Activated CD4-positive, alpha-beta T cell treated with anti-CD3 and anti-CD28 coated beads, Interleukin-2, amount 50 U/mL, for 1 hour (primary cell): ENCODE measurements at places on chromosomes 16 and 17.

DNA sequence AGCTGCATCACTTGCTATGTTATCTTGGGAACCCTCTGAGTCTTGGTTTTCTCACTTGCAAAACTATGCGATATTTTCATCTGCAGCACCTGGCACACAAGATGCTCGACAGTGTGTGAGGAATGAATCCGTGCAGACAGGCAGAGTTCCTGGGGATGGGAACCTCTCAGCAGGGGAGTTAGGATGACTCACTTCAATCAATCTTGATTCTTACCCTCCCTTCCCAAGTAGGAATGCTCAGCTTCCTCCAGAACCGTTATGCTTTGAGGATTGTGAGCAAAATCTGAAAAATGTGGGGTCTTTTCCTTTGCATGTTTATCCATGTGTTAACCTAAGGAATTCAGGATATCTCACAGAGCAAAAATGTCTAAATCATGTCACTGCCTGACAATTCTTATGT, 68.9 kb upstream of the HNF1B start:
- no peak for DNase-seq

DNA sequence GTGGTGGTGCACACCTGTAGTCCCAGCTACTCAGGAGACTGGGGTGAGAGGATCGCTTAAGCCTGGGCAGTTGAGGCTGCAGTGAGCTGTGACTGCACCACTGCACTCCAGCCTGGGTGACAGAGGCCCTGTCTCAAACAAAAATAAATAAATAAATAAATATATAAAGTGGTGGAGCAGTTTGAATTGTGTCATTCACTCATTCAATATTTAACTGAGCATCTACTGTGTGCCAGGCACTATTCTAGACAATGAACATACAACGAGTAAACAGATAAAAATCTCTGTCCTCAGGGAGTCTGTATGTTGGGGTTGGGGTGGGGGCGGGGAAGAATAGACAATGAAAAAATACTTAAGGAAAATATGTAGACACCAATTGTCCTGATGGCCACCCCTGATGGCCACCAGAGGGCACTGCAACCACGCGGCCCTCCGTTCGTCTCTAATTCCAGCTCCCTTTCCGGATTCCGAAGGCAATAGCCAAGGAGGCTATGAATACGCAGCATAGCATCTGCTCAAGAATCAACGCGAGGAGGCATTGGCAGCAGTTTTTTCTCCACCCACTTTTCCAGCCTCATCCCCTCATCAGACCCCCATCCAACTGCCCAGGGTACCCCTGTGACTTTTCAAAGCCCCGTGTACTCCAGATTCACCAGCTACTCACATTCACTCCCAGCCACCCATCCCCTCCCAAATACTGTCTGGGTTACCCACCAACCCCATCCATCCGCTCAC, 21.4 kb downstream of the QPRT start:
- DNase-seq, result peak; percentile 72

DNA sequence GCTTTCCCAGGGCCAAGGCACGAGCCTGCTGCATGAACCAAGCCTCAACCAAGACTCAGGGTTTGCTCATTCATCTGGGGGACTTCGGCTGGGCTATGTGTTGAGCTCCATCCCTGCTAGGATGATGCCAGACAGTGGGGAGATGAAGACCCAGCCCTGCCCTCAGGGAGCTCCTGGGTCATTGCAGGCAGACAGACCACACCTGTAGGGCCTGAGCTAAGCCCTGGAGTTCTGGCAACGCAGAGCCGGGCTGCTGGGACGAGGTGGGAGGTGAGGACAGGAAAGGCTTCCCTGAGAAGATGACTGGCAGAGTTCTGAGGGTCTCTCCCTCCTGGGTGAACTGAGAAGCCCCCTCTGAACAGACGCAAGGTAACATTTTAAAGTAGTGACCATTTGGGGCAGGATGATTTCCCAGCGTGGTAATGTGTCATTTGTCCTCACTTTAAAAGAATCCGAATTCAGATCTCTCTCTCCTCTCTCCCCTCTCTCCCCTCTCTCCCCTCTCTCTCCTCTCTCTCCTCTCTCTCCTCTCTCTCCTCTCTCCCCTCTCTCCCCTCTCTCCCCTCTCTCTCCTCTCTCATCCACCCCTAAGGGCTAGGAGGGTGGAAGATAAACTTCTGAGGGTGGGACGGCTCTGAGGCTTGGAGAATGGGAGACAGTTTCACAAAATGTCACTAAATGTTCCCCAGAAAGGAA, 98.4 kb downstream of the MGAT5B start:
- DNase-seq, result no peak

DNA sequence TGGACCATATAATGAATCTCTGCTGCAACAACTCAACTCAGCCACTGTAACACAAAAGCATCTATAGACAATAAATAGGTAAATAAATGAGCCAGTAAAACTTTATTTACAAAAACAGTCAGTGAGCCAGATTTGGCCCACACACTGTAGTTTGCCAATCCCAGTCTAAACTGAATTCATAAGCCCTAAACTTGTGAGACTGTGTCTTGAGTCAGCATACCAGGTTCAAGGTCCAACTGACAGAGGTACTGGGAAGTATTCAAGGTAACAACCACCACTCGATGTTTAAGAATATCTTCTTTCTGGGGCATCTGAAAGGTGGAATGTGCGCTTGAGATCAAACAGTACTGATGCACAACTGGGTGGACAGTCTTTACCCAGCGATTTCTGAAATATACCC, 94.2 kb downstream of the HELZ start:
- DNase-seq, result no peak

DNA sequence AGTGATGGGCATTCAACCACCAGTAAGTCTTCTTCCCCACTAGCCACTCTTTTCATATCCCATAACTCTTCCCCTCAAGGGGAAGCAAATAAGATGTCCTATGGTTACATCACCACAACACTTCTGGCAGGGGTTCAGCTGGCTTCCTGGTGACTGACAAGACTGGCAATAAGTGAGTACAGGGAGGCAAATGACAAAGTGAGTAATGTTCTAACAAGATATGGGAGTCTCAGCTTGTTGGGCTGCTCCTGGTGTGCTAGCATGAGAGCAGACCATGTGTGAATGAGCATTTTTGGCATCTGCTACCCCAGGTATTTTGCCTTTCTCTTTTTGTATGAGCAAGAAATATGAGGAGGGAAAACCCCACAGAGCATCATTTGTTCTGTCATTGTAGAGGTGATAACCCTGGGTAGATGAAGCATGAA, 9.9 kb downstream of the TMIGD1 start:
- peak; percentile 40 for DNase-seq

GRCh38 chr16:51418258-51418657, 267.2 kb upstream of the SALL1 start:
- no peak for DNase-seq

GRCh38 chr17:81314398-81315081, 19.4 kb upstream of the SLC38A10 start:
- DNase-seq, result no peak

DNA sequence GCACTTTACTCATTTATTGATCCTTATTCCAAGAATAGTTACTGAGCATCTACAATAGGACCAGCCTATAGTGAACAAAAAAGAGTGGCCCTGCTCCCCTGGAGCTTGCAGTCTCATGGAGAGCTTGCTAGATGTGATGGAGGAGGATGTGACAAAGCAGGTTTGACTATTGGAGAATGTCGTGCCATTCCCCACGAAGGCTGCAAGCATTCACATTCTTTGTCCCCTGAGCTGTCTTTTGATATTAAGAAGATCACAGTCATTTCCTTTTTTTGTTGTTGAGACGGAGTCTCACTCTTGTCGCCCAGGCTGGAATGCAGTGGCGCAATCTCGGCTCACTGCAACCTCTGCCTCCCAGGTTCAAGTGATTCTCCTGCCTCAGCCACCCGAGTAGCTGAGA, 115.0 kb upstream of the ADAMTS18 start:
- no peak for DNase-seq

GRCh38 chr17:56434610-56435009, 158.9 kb upstream of the NOG start:
- DNase-seq, result no peak

GRCh38 chr16:81707411-81708265, 71.5 kb upstream of the PLCG2 start:
- no peak for DNase-seq

GRCh38 chr17:74680213-74680612, 32.5 kb downstream of the CD300LF start:
- no peak for DNase-seq

DNA sequence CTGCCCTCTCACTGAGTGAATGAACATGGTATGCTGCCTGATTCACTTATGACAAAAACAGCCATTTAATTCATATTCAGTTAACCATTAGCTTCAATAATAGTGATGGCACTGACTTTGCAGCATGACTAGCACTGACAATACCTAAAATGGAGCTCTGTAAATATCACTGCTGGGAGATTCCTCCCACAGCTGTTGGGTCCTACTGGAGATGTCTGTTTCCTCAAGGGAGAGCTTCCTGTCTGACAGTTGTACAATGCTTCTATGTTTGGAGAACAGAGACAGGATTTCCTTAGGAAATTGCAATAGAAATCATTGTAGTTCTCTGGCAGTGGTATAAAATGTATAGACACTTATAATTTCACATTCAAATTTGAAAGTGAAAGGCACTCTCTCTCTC, 695.9 kb upstream of the CDH8 start:
- no peak for DNase-seq

DNA sequence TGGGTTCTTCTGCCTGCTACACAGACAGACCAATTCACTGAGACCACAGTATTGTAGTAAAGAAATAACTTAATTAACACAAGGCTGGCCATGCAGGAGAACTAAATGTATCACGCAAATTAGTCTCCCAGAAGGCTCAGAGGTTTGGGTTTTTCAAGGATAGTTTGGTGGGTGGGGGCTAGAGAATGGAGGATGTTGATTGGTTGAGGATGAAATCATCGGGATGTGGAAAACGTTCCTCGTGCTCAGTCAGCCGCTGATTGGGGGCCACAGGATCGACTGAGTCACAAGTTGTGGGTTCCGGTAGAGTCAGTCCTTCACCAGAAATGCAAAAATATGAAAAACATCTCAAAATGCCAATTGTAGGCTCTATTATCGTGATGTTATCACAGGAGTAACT, 18.7 kb downstream of the RHOT1 start:
- no peak for DNase-seq

- no peak for DNase-seq
These were observed 7.4 kb downstream of the LRRC75A start for GRCh38 chr17:16484445-16485175.

- peak; percentile 39 for DNase-seq
These were observed 80.5 kb downstream of the SMG6 start for GRCh38 chr17:2222901-2223616.

DNA sequence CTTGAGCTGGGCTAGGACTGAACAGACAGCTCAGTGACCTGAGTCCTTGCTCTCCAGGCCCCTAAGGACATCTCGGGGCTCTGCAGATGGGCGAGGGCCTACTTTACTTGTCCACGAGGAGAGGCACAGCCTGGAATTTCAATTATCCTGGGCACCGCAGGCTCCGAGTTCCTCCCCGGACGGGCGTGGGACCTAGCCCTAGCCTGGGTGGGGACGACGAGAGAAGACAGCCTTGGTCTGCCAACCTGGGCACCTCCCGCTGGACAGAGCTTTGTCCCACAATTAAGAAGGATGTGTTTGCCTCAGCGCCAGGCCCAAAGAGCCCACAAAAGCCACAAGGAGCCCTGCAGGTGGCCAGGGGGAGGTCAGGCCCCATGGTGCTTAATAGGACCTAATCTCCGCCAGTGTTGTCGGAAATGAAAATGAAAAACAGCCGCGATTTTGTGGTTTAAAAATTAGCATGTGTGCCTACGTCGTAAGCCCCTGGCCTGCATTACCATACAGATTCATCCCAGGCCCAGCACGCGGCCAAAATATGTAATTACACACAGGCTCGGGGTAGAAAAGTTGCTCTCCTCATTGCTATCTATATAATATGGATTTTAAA, 51.4 kb upstream of the LHX1 start:
- no peak for DNase-seq

- no peak for DNase-seq
These were observed 24.0 kb downstream of the MMP15 start for GRCh38 chr16:58049232-58050185.

GRCh38 chr16:87438611-87438985, 46.5 kb downstream of the MAP1LC3B start:
- no peak for DNase-seq

DNA sequence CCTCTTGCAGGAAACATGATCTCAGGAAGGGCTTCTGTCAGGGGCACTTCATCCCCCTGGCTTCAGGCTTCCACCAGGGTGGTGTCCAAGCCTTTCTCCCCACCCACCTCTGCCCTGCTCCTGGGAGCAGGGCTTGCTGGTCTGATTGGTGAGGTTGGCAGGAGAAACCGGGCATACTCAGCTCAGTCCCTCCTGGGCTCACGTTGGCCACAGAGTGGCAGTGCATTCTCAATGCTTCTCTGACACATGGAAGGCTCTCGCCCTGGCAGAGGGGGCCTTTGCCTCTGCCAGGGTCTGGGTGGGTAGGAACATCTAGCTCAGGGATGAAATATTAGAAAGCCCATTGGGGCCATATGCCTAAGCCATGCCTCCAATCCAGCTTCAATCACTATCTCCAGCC, 142.8 kb downstream of the AXIN2 start:
- no peak for DNase-seq

- no peak for DNase-seq
These were observed 27.2 kb downstream of the ZNF423 start for GRCh38 chr16:49828533-49829267.

DNA sequence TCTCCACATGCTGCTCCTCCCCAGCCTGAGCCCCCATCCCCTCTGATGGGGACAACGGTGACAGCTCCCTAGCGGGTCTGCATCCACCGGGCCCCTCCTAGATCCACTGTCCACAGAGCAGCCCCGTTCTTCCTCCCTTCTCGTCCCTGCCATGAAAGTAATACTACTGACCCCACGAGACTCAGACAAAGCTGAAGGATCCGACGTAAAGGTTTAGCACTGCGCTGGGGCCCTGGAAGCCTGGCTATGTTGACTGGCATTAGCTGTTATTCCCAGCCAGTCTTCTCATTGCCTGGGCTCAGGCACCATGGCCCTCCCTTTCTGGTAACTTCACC, 30.7 kb downstream of the VAC14 start:
- DNase-seq, result no peak

DNA sequence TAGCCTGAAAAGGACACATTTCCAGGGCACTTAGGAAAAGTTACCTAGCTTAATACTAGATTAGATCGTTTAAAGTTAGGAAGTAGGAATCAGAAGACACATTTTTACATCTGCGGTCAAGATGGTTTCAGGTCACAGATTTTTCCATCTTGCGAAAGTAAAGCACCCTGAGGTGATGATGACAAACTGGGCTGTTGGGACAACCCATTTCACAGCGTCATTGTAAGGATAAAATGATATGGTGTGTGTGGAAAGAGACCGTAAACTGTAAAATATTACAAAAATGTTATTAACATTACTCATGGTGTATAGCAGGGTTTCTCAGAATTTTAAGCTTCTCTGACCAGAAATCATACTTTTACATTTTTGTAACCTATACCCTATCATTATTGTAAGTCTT, 10.1 kb upstream of the MAP2K6 start:
- DNase-seq, result no peak
